ENCODE measurements at places on chromosomes 7 and 10. TPM values are rescaled to one million over a fixed set of nuclear protein-coding genes. Genes with fewer than 3 reads are reported as not detected.

GRCh38 chr7:80731281-80731680, 92.8 kb downstream of the CD36 start:
- no peak overlapping the region for H3K4me3 ChIP-seq
- no peak for DNase-seq
- H3K27me3 ChIP-seq: no peaks in the 10 kb centered on the region
- no peaks in the 10 kb centered on the region for H3K4me1 ChIP-seq
- no peak overlapping the region for H3K27ac ChIP-seq
- H3K36me3 ChIP-seq: no peaks in the 10 kb centered on the region

The TMEM120A gene
- total RNA-seq: 17.2 TPM

The HOXA3 gene
- total RNA-seq: 6.2 TPM

- peaks cover 4% of the 10 kb centered on the region for H3K4me1 ChIP-seq
- DNase-seq: no peak
- H3K36me3 ChIP-seq: no peaks in the 10 kb centered on the region
- H3K27ac ChIP-seq: no peak overlapping the region
- no peaks in the 10 kb centered on the region for H3K27me3 ChIP-seq
Measured at GRCh38 chr10:118562851-118563250, 32.6 kb downstream of the PRLHR start.

The AKR1C1 gene
- total RNA-seq: 20.2 TPM

DNA sequence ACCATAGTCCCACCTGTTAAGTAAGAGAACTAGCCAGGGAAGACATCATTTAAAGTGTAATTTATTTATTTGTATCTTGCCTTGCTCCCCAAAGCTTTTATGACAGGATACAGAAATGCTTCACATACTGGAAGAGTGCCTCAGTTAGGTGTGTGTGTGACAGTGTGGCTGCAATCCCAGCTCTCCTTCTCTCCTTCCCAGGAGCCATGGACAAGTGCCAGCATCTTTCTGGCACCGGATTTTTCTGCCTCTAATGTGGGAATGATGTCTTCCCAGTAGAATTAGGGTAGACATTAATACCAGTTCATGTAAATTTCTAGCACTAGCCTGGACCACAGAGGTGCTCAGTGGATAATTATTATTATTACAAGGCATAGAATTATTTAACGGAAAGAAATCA, 30.3 kb upstream of the ATXN7L1 start:
- DNase-seq: peak; percentile 26
- no peak overlapping the region for H3K4me3 ChIP-seq
- H3K27me3 ChIP-seq: no peaks in the 10 kb centered on the region
- no peaks in the 10 kb centered on the region for H3K4me1 ChIP-seq
- peaks cover 2% of the 10 kb centered on the region for H3K36me3 ChIP-seq

- H3K4me3 ChIP-seq: no peak overlapping the region
- no peak for DNase-seq
- H3K27me3 ChIP-seq: no peaks in the 10 kb centered on the region
- no peaks in the 10 kb centered on the region for H3K4me1 ChIP-seq
- no peak overlapping the region for H3K27ac ChIP-seq
- H3K36me3 ChIP-seq: no peaks in the 10 kb centered on the region
Measured at GRCh38 chr7:104790440-104790839, 223.6 kb upstream of the KMT2E start.

The NT5C2 gene
- 118 TPM for total RNA-seq

DNA sequence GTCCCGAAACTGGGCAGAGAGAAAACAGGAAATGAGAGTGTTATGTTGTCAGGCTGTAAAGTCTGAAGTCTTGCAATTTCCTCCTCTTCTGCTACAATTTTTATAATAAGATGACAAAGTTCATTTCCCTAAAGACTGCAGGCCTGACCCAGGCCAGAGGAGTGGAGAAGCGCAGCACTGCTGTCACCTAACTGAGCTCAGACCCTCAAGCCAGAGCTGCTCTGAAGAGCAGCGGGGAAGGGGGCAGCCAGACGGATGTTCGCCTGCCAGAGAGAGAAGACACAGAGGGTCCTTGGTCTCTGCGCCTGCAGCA, 12.6 kb upstream of the AOAH start:
- H3K27ac ChIP-seq: no peak overlapping the region
- DNase-seq: no peak
- H3K36me3 ChIP-seq: no peaks in the 10 kb centered on the region
- H3K27me3 ChIP-seq: no peaks in the 10 kb centered on the region

The SPDYE1 gene
- not detected for total RNA-seq

The LLCFC1 gene
- total RNA-seq: not detected

GRCh38 chr10:6044751-6045313, 17.3 kb downstream of the IL2RA start:
- H3K36me3 ChIP-seq: no peaks in the 10 kb centered on the region
- no peaks in the 10 kb centered on the region for H3K27me3 ChIP-seq
- H3K4me3 ChIP-seq: no peak overlapping the region
- no peak overlapping the region for H3K27ac ChIP-seq
- no peak for DNase-seq
- H3K4me1 ChIP-seq: no peaks in the 10 kb centered on the region

Measured in spinal cord (tissue), 10 donors.